AG08396 (cell line): ENCODE measurements at places on chromosomes 12 and 14.

GRCh38 chr12:25698772-25699171 lies 145.7 kb upstream of the LMNTD1 start:
- DNase-seq: no peak

DNA sequence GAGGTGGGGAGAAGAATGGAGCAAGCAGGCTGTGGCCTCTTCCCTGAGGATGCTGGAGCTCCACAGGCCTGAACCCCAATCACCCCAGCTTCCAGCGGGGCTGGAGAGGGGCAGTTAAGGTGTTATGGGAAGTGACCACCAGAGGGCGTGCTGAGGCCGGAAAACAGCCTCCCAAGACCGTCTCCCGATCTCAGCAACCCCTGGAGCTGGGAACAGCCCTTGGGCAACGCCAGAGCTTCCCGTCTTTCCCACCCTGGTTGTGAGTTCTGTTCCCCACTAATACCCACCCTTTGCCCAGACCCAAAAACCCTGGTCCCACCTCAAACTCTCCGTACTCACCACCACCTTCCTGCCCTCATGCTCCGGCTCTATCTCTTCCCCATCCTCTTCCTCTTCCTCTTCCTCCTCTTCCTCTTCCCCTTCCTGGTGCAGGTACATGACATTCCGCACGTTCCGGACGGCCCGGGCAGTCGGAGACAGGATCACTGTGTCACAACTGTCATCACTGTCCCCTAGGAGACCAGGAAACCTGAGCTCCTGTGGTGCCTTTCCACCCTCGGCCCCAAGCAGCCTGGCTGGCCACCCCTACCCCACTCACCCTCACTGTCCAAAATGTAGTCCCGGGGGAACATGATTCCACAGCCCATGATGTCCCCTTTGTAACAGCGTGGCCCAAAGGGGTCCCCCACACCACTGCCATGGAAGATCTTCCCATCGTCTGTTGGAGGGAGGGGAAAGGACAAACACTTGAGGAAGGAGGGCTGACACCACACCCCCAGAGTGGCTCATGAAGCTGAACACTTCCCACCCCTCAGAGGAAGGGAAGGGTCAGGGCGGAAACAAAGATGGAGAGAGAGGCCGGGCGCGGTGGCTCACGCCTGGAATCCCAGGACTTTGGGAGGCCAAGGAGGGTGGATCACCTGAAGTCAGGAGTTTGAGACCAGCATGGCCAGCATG lies 12.9 kb downstream of the SPRYD3 start:
- DNase-seq: peak; percentile 88

GRCh38 chr12:90593596-90594295 lies 361.2 kb downstream of the CCER1 start:
- no peak for DNase-seq

- peak; percentile 90 for DNase-seq
These were observed 181.3 kb upstream of the FKBP4 start for GRCh38 chr12:2613326-2614073.

- DNase-seq: no peak
These were observed 1.2 kb downstream of the WNT5B start for GRCh38 chr12:1630133-1630826.

GRCh38 chr12:77821699-77822203 lies 8.9 kb upstream of the NAV3 start:
- no peak for DNase-seq

GRCh38 chr12:74722709-74723108 lies 185.1 kb downstream of the ATXN7L3B start:
- no peak for DNase-seq

DNA sequence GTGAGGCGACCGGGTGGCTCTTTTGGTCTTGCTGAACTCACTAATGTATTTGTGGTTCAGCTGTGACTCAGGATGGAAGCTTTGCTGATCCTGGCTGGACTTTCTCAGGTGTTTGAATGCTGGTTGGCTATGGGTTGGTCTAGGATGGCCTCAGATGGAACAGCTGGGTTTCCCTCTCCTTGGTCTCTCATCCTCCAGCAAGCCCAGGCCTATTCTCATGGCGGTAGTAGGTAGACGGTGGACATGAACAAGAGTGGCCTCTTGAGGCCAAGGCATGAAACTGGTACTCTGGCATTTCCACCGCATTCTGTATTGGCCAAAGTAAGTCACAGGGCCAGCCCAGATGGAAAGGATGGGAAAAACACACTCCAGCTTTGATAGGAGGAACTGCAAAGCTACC lies 11.8 kb upstream of the POLR3B start:
- no peak for DNase-seq

DNA sequence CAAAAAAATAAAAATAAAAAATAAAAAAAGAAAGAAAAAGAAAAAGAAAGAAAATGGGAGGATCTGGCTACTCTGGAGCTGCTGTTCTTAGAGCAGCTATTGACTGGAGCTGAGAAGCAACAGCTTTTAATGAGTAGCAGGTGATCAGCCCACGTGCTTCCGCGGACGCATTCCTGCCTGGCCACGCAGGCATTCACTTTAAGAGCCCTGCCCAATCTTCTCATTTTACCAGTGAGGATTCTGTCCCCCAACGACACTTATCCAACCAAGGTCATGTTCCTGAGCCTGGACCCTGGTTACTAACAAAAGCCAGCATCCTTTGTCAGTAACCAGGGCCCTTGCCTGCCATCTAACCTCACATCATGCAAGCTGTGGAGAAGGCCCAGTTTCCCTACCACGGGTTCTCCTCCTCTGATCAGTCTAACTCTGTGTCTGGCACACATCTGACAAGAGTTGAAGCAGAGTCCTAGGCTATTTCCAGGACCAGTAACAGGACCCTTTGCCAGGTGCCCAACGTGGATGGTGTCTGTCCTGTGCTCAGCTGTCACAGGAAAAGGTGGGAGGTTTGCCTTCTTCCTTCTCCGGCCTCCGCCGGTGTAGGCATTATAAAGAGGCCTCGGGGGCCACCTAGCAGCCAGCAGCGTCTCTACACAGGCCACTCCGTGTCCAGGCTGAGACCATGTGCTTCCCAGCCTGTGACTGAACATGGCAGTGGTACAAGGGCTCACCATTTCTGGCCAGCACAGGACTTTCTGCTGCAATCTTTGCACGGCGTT lies 60.9 kb upstream of the GPATCH2L start:
- peak; percentile 71 for DNase-seq

DNA sequence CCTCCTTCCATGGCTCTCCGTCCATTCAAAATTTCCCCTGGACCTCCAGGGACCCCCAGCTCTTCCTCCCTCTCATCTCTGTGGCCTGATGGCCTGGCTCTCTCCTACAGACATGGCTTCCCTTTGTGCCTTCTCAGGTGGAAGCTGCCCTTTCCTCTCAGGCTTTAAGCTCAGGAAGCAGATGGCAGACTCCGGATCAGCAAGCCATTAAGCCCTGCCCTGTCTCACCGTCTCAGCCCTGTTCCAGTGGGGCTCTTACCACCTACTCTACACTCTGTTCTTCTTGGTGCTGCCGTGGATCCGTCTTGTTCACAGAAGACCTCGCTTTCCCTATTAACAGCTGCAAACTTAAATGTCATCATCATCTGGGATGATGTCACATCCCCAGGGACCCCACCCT lies 33.1 kb downstream of the NPC2 start:
- no peak for DNase-seq

DNA sequence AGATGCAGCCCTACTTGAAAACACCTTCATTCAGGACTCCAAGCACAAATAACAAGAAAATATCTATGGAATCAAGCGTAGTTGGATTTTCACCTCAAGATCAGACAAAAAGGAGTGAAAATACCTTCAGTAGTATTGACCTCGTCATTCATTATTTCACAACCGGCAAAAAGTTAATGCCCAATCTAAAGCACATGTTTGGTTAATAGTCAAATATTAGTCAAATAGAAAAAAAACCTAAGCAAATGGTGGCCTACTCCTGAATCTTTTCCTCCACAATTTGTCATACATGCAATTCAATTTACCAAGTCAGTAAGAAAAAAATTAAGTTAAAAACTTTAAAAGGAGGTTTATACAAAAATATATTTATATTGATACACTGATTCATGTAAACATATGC lies 50.0 kb downstream of the SLC38A4 start:
- DNase-seq: no peak

DNA sequence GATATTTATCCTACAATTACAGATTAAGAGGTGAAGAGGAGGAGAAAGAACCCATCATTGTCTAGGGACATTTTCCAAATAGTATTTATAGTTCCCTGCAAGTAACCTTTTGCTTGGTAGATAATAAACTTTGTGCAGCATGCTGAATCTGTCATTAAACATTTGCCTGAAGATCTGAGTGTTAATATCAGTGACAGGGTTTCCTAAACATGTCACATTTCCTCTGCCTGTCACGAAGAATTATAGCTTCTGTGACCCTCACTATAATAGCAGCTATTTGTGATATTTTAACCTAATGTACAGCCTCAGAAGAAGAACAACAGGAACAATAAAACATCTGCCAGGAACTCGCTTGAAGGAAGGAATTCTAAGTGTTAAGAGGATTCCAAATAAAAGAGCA lies 350.3 kb downstream of the GXYLT1 start:
- DNase-seq: no peak

DNA sequence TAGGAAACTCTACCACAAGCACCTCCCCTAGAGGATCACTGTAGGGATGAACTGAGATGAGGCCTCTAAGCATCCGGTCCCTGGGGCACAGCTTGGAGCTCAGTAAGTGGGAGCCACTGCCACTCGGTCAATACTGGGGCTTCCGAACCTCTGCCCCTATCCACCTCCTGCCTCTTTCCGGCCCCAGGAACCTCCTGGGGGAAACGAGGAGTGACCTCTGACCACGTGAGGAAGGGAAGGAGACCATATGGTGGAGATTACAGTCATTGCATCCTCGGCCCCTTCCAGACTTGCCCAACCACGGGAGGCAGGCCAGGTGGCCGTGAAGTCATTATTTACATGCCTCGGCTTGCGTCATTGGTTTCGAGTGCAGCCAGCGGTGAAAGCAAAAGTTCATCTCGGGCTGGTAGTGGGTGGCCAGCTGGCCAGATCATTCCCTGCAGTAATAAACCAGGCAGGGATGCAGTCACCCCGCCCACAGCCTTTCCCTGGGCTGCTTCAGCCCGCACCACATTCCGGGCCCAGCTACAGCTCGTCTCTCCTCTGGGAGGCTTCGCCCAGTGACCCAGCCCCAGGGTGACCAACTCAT lies 65.4 kb downstream of the C14orf132 start:
- peak; percentile 94 for DNase-seq

DNA sequence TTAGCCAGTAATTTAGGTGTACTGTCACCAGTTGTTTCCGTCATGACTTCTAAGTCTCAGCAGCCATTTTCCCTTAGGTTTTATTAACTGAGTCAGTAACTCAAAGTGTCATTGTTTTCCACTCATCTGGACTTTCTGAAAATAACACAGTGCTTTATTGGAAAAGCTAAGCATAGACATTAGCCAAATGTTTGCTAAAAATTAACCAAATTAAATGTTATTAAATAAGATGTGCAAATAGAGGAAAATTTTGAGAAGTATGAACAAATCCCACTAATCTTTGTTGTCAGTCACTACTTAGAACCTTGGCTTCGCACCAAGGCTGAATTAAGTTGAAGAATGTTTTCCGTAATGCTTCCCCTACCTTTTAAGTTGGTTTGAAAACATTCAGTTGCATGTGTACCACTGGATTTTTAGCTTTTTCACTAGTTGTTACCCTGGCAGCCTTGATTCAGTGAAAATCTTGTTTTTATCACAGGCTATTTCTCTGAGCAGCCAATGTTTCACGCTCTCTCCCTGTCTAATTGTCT lies 43.0 kb downstream of the BORCS5 start:
- DNase-seq: no peak

GRCh38 chr14:42921901-42922300 lies 1315.2 kb downstream of the LRFN5 start:
- DNase-seq: no peak

DNA sequence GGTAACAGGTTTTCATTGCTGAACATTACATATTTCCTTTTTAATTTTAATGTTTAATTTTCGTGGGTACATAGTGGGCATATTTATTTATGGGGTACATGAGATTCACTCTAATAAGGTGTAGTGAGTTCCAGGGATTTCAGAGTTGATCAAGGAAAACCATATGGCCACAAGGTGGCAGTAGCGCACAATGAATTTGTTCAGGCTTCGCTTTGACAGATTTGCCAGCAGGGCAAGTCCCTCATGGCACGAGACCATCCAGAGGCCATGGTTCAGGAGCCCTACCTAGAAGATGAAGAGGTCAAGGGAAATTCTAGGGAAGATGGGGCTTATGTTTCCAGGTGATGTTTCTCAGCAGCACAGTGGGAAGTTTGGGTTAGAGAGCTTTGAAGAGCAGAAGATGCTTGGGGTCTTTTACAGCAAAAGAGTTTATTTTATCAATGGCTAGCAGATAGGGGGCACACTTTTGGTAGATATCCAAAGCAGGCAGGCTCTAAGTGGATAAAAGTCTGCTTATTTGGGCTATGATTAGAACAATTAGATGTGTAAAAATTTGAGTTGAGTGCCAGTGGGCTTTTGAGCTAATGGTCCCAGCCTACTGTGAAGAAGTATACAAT lies 1004.4 kb downstream of the AACS start:
- peak; percentile 8 for DNase-seq

DNA sequence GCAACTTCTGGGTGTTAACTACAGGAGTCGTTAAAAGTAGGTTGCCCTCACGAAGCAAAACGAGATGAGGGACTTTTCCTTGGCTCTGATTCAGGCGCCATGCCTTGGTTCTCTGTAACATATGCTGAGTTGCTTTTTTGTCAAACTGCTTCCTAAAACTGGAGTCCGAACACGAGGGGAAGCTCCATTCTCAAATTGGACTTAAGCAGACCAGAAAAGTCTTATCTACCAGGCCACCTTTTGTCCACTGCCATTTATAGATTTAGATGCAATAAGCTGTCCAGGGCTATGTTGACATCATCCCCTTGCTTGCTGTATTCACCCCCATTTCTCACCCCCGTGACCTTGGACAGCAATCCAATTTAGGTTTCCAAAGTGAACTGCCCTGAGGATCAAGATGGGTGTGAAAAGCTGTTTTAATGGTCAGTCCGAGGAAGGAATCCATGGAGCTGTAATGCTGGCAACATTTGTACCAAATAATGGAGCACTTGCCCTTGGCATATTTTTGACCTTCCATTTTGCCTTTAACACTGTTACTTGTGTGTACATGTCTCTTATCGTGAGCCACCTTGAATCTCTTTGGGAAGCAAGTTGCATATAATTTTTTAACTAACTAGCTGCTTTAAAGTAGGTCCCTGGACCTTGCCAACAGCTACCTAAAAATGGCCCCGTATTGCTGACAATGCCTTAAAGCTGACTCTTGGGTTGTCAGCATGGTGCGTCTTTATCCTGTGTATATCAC lies 298.1 kb downstream of the EGLN3 start:
- no peak for DNase-seq

GRCh38 chr14:84859116-84859515 lies 670.8 kb upstream of the FLRT2 start:
- no peak for DNase-seq

DNA sequence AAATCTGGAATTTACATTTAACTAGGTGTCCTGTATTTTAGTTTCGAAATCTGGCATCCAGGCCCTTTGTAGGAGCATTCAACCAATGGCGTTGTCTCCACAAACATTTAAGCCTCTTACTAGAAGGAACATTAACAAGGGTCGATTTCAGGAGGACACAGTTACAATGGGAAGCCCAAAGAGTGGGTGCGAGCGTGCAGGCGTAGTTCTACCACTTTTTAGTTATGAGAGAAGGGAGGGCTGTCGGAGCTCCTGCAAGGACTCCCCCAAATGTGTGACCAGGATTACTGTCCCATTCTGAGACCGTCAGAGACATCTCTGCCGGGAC lies 365 bp upstream of the ABHD4 start:
- no peak for DNase-seq

- no peak for DNase-seq
These were observed at the start of gene CLEC4C for GRCh38 chr12:7747246-7747645. Gene CLEC4C (minus strand): TSS chr12:7747375. CDS start chr12:7747348, 27 bp downstream.
